ENCODE measurements at places on chromosomes 13 and 19.

DNA sequence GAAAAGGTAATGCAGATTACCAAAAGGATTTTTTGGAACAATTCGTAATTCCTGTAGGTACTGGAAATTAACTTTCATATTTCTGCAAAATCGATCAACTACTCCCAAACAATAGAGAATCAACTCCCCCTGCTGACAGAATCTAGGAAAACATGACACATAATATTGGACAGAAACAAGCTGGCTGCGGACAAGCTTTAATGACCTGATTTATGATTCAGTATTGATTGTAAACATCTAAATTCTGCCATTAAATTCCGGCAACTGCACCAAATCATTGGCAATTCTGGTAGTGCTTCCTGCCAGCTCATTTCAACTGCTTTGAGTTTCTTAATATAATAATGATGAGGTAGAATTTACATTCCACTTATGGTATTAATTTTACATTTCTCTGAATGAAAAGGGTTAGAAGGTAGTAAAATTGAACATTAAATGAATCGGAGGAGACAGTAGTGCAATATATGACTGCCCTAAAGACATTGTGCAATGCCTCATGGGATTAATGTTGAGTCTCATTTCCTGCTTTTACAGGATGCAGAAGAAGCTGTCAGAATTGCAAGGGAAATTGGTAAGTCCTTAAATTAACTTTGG, 146.5 kb downstream of the PCCA start:
- no peak for DNase-seq

DNA sequence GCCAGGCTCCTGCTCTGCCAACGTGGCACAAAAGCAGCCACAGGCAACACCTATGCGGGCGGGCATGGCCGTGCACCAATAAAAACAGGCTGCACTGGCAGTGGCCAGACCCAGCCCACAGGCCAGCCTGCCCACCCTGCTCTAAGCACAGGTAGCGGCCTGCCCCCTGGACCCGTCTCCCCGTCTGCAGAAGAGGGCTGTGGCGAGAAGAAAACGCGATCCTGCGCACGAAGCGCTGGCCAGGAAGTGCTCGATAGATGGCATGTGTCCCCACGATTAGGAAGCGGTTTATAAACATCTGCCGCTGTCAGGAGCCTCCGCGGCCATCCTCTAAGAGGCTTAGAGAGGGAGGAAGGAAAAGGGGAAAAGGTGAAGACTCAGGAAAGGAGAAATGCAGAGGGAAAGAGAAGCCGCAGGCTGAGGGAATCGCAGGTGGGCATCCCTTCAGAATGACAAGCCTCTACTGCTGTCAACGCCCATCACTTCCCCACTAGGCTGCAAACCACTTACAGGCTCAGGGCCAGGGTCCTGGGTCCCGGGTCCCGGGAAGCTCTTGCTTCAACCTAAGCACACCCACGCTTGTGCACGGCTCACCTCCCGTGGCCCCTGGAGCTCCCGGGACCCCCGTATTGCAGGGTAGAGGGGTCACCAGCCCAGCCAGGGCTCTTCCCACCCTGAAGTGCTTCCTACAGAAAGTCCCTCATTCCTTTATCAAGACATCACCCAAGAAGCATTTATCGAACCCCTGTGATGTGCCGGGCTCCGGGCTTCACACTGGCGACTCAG, 10.5 kb downstream of the MLLT1 start:
- no peak for DNase-seq

DNA sequence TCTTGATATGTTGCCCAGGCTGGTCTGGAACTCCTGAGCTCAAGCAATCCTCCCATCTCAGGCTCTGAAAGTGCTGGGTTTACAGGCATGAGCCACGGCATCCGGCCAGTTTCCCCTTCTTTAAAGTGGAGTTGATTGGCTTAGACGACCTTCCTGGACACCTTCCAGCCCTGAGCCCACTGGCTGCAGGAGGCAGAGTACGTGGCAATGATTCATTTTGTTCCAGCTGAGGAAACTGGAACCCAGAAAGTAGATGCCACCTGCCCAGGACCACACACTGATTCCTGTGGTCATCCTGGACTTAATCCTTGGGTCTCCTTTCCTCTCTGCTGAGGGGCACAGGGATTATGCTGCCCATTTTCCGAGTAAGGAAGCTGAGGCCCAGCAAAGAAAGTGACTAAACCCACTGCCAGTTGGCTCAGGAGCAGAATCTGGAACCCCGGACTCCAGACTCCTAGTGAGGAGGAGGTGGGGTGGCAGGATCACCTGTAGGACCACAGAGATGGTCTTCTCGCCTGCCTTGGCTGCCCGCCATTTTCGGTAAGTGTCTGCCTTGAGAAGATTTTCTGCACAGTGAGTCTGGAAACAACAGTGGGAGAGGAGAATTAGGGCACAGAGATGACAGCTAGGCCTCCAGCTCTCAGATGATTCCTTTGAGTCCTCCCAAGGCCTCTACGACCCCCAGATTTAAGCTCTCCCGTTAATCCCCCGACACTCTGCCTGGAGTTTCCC, 737 bp downstream of the XRCC1 start:
- DNase-seq, result no peak

GRCh38 chr19:50427997-50428425, 4.7 kb upstream of the MYBPC2 start:
- DNase-seq, result peak; percentile 86

- no peak for DNase-seq
Measured at GRCh38 chr19:48392860-48393558, 459 bp upstream of the GRIN2D start.

DNA sequence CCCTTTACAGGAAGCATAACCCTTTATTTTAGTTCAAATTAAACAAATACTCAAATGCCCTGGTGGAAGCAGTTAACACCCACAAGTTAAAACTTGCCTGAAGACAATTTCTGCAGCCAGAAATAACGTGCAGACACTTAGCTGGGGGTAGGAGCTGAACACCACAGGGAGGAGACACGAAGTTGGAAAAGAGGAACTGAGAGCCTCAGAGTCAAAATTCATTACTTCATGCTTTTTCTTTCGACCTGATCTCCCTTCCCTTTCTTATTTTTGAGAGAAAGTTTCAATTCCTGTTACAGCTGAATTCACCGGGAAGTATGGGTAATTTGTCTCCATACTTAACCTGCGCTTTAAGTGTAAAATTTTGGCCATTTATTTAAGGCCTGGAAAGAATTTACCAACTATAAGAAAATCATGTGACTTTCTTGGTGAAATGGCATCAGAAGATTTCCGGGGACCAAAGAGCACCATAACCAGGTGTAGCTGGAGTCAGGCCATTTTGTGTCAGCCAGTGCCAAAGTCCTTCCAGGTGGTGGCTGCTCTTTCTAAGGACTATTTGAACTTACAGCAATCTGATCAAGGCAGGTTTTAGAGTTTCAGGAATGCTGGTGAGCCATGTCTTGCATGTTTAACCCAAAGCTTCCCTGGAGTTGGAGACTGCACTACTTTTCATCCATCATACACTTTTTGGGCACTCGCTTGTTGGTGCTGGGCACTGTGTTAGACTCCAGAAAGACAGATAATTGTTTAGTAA, 46.5 kb upstream of the RCBTB2 start:
- peak; percentile 28 for DNase-seq

- no peak for DNase-seq
Measured at GRCh38 chr13:113322043-113322461, 25.0 kb downstream of the LAMP1 start.
